Ecto neural progenitor cell (in vitro differentiated cells): ENCODE measurements at places on chromosomes 4 and X.

- no peak for DNase-seq
Observed at GRCh38 chr4:102761296-102761701, 531 bp upstream of the MANBA start.

GRCh38 chr4:1137850-1138249 lies 24.5 kb upstream of the RNF212 start:
- DNase-seq, result no peak

GRCh38 chr4:148164557-148164956 lies 277.7 kb downstream of the NR3C2 start:
- no peak for DNase-seq

DNA sequence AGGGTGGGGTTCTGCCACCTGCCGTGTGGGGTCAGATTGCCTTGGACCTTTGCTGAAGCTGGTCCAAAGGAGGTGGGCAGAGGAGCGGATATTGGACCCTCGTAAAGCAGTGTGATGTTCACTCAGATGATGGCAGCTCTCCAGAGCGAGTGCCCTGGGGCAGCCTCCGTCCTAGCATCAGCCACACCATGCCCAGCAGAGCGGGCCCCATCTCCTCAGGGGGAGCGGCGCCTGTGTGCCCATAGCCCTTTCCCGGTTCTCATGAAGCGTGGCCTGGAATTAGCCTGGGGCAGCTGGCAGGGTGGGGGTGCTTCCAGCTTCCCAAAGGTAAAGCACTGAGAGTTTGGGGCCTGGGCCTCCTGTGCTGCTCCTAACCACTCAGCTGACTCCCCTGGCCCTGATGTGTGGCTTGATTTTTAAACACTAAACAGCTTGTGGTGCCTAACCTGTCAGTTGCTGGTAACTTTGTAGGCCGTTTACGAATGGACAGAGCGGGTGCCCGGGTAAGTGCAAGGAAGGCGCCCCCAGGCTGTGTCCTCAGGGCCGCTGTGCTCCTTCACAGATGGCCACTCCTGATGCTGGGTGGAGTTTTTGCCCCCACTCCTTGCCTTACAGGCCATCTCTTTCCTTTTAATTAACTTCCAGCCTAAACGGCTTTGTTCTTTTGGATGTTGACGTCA lies 36.0 kb downstream of the NOP14 start:
- DNase-seq, result no peak

- no peak for DNase-seq
Observed at GRCh38 chr4:152536545-152537182, 772 bp upstream of the FBXW7 start.

DNA sequence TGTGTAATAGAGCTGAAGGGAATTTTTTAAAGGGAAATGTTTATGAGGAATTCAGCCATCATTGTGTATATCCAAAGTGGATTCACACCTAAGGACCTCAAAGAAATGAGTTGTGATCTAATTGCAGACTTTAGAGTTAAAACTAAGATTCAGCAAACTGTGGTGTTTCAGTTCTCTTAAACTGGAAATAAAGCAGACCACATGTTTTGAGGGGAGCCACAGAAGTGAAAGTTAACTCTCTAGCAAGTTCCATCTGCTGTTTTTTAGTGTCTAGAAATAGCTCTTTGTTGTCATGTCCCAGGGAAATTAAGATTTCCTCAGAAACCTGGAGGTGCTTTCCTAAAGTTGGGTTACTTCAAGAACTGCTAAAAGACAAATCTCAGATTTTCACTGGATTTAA lies 97.3 kb upstream of the DDX3X start:
- no peak for DNase-seq

- DNase-seq, result no peak
Observed at GRCh38 chr4:111492496-111492895, 652.8 kb upstream of the FAM241A start.

DNA sequence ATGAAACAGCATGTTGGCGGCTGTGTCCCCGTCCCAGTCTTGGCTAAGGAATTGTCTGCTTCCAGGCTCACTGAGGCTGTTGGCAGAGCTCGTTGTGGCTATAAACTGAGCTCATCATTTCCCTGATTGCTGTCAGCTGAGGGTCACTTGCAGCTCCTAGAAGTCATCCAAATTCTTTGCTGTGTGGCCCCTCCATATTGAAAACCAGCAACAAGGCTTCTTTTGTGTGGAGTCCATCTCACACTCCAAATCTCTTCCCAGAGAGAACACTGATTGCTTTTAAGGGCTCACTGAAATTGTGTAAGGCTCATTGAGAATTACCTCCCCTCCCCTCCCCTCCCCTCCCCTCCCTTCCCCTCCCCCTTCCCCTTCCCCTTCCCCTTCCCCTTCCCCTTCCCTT lies 23.3 kb downstream of the TBC1D14 start:
- DNase-seq, result no peak

DNA sequence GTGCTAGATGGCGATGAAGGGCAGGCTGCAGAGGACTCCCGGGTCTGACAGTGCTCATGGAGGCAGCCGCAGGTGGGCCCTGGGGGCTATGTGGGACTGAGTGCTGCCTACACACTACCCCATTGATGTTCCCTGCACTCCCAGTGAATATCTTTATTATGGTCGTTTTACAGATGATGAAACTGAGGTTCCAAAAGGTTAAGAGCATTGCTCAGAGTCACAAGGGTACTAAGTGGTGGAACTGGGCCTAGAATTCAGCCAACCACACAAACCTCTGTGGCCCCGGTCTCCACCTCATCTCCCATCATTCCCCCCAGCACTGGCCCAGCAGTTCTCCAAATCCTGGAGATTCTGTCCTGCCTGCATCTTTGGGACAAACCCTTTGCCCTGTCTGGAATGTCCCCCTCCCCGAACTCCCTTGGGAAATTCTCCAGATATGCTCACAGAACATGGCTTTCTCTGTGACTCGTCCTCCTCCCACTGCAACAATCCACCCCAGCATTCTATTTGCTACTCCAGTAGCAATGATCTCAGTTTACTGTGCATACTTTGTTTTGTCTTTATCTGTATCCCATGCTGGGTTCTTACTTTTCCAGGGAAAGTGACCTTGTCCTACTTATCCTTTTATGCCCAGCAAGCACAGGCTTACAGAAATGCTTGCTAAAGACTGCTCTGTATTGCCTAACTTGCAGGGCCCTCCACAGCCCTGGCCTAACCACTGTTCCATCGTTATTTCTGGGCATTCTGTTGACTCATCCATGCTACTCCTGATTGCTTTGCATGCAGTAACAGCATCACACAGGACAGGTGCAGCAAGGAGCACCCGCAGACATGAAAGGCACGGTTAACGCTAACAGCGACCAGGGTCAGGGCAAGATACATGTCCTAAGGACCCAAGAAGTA lies 14.0 kb downstream of the PNMA6F start:
- no peak for DNase-seq

GRCh38 chrX:111047575-111047974 lies 48.4 kb upstream of the PAK3 start:
- no peak for DNase-seq

- no peak for DNase-seq
Observed at GRCh38 chrX:44596277-44596676, 53.6 kb upstream of the FUNDC1 start.

DNA sequence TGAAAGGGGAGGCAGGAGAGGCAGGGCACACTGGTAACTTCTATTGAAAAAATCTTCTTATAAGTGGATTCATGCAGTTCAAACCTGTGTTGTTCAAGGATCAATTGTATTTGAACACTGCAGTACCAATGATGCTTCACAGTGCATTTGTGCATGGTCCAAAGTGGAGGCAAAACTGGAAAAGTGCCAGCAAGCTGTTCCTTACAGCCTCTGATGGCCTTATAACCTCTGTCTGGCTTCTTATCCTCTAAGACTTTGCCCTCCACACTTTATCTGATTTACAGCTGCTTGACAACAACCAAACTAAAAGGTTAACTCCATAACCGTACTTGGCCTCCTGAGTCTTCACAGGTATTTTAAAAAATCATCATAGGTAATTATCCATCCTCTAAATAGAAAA lies 40.4 kb downstream of the MAGEB17 start:
- DNase-seq, result no peak

- no peak for DNase-seq
Observed at GRCh38 chr4:53638919-53639318, 47.6 kb upstream of the LNX1 start.

GRCh38 chrX:150730719-150731118 lies 37.5 kb downstream of the MTMR1 start:
- no peak for DNase-seq

GRCh38 chrX:65866146-65866545 lies 173.7 kb downstream of the VSIG4 start:
- DNase-seq, result no peak

- DNase-seq, result no peak
Observed at GRCh38 chrX:121655276-121655675, 607.9 kb downstream of the GLUD2 start.

GRCh38 chr4:41640906-41641305 lies 102.9 kb downstream of the LIMCH1 start:
- DNase-seq, result no peak

DNA sequence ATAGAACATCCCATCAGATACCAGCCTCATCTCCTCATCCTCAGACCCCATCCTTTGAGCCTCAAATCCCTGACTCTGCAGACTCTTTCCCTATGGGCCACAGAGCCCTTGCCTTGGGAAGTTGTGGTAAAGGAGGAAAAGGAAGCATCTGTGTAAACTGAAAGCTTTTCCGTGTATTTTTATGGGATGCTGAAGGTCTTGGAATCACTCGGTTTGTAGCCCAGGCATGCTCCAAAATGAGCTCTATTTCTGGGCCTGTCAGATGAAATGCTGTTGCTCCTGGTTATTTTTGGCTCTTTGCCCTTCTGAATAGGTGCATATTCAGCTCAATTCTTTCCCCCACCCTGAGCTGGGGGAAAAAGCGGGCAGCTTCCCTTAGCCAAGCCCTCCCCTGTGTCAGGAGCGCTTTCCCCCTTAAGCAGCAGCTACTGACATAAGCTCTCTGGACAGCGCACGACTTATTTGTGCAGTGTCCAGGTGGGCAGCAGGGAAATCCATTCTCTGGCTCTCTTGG lies 5.0 kb upstream of the SEL1L3 start:
- DNase-seq, result no peak

- no peak for DNase-seq
Observed at GRCh38 chr4:176825586-176825985, 32.9 kb upstream of the VEGFC start.
